ENCODE measurements at places on chromosomes 12 and 14. TPM values are rescaled to one million over a fixed set of nuclear protein-coding genes. Genes with fewer than 3 reads are reported as not detected.

GRCh38 chr14:63174760-63175191 lies 29.5 kb upstream of the RHOJ start:
- no peak for DNase-seq

GRCh38 chr12:98058838-98059237 lies 456.6 kb upstream of the TMPO start:
- DNase-seq = no peak

- DNase-seq = no peak
Observed at GRCh38 chr12:90298289-90298948, 589.8 kb upstream of the ATP2B1 start.

DNA sequence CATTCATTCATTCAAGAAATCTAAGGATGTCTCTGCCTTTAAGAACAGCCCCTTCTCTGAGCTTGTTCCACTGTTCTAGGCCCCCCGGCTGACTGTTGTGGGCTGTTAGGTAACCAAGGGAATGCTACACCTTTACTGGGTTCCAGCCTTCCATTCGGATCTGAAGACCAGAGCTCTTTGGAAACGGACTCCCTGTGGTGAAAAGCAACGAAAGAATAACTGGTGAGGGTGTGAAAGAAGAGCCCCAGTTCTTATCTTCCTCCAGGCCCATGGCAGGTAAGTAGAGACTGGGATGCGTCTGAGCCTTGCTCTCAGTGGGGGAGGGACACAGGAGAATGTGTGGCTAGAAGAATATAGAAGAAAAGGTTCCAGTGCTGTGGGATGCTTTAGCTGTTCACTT lies 207.4 kb downstream of the TMEM132D start:
- no peak for DNase-seq

- no peak for DNase-seq
Observed at GRCh38 chr14:69358233-69358963, 39.7 kb downstream of the ERH start.

GRCh38 chr12:88334271-88334670 lies 192.2 kb downstream of the TMTC3 start:
- no peak for DNase-seq

DNA sequence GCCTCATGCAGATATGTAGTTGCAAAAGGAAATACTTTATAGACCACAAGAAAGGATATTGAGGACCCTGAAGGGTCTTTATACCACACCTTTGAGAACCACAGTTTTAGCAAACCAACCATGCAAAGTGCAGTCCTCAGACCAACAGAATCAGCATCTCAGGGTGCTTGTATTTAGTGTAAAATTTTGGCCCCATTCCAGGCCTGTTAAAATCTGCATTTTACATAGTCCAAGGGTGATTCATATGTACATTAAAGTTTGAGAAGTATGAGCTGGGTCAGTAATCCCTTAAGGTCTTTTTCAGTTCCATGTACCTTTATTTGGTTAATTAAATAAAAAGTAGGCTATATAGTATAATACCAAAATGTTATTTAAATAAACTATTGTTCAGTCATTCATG lies 91.2 kb downstream of the WNK1 start:
- no peak for DNase-seq

DNA sequence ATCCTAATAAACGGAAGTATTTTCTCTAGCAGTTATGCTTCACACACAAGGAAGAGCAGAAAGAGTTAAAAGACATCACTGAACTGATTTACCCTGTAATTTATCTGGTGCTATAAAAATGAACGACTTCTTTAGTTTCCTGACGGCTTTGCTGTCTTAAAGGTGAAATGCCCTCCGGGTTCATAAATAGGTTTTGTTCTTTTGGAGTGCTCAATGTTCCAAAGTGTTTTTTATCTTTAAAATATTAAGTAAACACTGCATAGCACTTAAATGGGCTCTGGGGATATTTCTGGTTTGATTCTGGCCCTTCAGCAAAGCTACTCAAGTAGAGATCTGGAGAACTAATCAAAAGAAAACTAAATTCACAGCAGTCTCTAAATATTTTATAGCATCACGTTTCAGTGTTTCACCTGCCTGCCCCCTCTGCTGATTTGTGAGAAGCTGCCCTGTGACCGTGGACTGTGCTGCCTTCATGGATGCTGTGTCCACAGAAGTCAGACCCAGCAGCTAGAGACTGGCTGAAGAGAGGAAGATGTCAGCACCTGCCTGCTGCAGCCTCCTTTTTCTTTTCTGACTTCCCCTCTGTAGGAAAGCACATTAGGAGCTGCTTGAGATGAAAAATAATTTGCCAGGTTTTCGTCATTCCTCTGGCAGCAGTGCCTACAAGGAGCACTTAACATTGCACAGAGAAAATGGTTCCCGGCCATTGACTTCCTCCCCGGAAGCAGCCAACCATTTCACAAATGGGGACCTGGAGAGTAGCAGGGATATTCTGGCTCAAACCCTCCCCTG lies 205.1 kb upstream of the FSCB start:
- DNase-seq = no peak

Gene TTC9
- 6.1 TPM for total RNA-seq

Gene RNF41
- 38.5 TPM for total RNA-seq

Gene SERPINA1
- 1.1 TPM for total RNA-seq

Gene GSC
- total RNA-seq = 0.14 TPM
